NT2/D1 (cell line): ENCODE measurements at places on chromosomes 1 and 21.

DNA sequence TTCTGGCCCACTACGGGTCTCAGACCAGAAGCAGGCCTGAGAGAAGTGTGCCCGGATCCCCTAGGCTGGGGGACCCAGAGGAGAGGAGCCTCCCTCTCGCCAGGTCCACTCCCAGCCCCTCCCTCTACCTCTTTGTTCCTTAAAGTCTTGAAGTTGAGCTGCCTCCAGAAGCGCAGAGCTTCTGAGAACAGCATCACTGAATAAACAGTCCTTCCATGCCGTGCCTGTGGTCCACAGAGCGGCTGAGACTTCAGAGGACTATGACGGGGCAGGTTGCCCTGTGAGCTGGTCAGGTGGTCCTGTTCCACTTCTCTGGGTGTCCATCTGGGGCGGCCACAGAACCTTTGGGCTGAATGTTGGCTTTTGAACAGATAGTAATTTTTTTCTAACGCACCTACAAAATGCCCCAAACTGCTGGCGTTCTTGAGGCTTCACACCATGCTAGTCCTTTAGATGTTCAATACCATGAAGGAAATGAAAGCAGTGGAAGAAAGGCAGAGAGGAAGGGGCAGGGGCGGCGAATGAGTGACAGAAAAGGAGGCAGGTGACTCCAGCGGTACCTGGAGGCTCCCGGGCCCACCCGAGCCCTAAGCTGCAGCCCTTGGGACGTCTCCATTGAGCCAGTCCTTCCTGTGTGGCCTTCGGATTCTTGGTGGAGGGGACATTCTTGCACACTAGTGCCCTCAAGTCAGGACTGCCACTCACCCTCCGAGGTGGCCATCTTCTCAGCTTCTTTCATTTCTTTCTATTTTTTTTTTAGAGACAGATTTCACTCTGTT, 239.3 kb upstream of the VAMP3 start:
- no peak for DNase-seq

DNA sequence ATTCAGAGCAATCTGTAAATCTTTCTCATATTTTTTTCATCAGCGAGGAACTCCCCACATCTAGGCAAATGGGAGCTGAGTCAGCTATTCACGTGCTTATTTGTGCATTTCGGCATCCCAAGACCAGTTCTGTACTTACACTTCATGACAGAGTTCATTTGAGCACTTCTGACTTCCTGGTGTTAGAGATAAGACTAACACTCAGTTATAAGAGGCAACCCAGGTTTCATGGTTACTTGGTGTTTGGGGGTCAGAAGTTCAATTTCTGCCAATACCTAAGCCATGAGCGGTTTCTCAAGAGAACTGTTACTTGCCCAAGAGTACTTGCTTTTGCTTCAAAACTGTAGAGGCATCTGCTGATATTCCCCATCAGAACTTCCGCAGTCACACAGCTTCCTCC, 24.1 kb upstream of the DESI2 start:
- DNase-seq: no peak

- no peak for DNase-seq
Measured at GRCh38 chr1:27430903-27431600, 38.6 kb downstream of the GPR3 start.

GRCh38 chr1:83769072-83769471, 229.9 kb downstream of the TTLL7 start:
- DNase-seq: no peak

DNA sequence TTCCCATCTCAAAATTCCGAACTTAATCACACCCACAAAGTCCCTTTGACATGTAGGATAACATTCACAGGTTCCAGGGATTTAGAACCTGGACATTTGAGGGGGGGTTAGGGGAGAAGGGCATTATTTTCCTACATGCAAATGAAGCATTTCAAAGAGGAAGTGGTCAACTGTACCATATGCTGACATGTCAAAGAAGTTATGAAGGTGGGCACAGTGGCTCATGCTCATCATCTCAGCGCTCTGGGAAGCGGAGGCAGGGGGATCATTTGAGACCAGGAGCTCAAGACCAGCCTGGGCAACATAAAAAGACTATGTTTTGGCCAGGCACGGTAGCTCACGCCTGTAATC, 35.7 kb downstream of the PTP4A2 start:
- DNase-seq: no peak

GRCh38 chr1:232248276-232248820, 381.6 kb downstream of the SIPA1L2 start:
- no peak for DNase-seq
